Amniotic epithelial cell (primary cell): ENCODE measurements at places on chromosomes 4 and X.

GRCh38 chr4:139099366-139099982 is 77.5 kb downstream of the ELF2 start:
- peak; percentile 76 for DNase-seq

- DNase-seq, result peak; percentile 61
Observed at GRCh38 chrX:123083924-123084323, 100.2 kb upstream of the GRIA3 start.

GRCh38 chr4:4867375-4868039 is 8.0 kb downstream of the MSX1 start:
- no peak for DNase-seq

GRCh38 chr4:1154126-1154522 is 18.3 kb downstream of the SPON2 start:
- DNase-seq, result no peak

- no peak for DNase-seq
Observed at GRCh38 chr4:128527946-128528576, 240.4 kb upstream of the PGRMC2 start.

DNA sequence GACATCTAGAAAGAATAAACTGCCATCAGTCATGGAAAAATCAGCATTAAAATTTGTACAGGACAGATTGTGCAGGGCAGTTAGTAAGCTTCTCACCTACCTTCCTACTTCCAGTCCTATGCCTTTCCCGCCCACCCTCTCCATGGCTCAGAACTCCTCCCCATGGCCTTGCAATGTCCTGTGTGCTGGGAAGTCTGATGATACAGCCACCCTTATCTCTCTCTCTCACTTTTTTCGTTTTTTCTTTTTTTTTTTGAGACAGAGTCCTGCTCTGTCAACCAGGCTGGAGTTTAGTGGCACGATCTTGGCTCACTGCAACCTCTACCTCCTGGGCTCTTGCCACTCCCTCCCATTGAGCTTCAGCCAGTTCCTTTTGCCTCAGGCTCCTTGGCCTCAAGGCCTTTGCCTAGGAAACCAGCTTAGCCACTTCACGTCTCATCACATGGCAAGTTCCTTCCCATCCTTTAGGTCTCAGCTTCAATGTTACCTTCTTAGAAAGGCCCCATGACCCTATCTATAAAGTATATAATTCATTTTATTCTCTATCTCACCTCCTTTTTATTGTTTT is 259.7 kb downstream of the NKX6-1 start:
- no peak for DNase-seq

DNA sequence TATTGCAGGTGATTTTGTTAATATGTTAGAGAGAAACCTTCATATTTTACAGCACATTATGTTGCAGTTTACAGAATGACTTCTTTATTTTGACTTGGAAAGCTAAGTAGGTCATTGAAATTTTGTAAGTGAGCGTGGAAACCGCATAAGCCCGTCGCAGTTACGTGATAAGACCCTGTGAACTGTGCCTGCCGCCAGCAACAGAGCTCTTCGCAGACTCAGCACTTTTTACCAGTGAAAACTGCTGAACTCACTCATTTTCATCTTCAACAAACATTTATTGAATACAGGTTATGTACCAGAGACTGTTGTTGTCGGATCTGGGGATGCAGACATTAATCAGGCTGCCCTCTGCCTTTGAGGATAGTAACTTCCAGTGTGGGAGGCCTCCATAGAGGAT is 355.7 kb downstream of the HS3ST1 start:
- no peak for DNase-seq

GRCh38 chrX:24133312-24133711 is 16.2 kb upstream of the ZFX start:
- DNase-seq, result no peak

GRCh38 chr4:183621875-183622274 is 37.1 kb downstream of the RWDD4 start:
- DNase-seq, result no peak

- DNase-seq, result no peak
Observed at GRCh38 chrX:68533656-68534055, 34.8 kb downstream of the YIPF6 start.

- DNase-seq, result no peak
Observed at GRCh38 chr4:5782829-5783476, 72.0 kb downstream of the EVC start.

- DNase-seq, result peak; percentile 12
Observed at GRCh38 chrX:101357166-101357795, 8.7 kb upstream of the TIMM8A start.

DNA sequence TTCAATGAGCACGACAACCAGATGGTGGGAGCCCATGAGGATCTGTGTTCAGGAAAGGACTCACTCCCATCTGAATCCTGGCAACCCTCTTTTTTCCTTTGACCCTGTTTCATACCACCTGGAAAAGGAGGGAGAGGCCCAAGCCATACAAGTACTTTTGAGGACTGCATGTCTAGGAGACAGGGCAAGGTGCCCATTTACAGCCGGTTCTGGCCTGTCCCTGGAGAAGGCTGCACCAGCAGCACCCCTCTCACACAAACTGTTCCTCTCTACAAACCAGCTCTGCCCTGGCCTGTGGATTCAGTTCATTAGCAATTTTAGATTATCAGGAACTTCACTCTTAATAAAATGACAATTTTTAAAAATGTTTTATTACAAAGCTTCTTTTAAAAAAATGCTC is 57.5 kb downstream of the HADH start:
- no peak for DNase-seq
